ENCODE measurements at places on chromosomes 16 and 17.
A peak's percentile ranks its signal among the peaks of the same experiment; 100 is the strongest.

DNA sequence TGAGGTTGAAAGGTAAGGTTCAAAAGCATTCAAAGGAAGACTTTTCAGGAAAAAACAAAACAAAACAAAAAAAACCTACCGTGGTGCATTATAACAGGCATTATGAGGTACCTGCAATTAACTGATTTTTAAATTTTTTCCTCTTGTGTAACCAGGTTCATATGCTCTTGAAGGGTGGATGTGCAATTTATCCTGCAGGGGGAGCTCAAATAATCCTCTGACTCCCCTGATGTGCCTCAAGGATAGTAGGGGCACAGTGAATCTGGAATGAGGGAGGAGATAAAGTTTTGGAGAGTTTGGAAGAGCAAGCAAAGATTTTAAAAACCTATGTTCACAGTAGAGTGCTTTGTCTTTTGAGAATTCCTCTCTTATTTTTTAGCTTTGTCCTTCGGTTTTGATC, 1349.4 kb downstream of the CDH8 start:
- DNase-seq: no peak

- no peak for DNase-seq
These were observed 18.5 kb downstream of the ENPP7 start for GRCh38 chr17:79749156-79749815.

- no peak for DNase-seq
These were observed 140.0 kb downstream of the IRF8 start for GRCh38 chr16:86038926-86039310.

- no peak for DNase-seq
These were observed 2.3 kb downstream of the CTDNEP1 start for GRCh38 chr17:7249214-7249613.

DNA sequence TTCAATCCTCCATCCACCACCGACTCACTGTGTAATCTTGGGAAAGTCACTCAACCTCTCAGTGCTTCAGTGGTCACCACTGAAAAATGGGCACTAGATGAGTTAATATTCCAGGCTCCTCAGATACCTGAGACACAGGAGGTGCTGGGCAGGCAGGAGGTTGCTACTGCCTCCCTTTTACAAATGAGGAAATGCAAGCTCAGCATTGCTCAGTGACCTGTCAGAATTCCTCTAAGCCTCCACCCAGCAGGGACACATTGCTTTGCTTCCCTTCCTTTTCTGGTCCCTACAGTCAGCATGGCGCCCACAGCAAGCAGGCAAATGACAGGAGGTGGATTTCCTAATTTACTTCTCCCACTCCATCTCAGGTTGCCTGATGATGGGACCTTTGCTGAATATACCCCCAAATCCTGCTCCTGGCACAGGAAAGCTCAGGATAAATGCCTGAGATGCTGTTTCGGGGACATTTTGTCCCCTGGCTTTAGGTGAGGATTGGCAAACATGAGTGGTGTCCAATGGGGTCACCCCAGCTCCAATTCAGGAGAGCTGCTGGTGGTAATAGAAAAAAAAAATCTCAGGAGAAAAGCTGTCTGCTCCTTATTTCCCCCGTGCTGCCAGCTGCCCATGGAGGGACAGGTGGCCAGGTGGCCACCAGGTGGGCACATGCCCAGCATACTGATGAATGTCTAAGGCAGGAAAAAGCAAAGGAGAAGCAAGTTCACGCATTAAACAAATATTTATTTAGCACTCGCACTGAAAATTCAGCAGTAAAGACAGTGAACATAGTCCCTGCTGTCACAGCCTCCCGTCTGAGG, 5.0 kb upstream of the KRT13 start:
- no peak for DNase-seq

- no peak for DNase-seq
These were observed 18.2 kb upstream of the ERN1 start for GRCh38 chr17:64148017-64148631.

DNA sequence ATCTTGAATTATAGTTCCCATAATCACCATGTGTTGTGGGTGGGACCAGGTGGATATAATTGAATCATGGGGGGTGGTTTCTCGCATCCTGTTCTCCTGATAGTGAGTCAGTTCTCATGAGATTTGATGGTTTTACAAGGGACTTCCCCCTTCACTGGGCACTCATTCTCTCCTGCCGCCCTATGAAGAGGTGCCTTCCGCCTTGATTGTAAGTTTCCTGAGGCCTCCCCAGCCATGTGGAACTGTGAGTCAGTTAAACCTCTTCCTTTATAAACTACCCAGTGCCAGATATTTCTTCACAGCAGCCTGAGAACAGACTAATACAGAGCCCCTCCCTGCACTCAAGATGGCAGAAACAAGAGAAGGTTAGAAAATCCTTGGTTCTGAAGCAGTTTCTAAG, 26.4 kb downstream of the LDAF1 start:
- DNase-seq: no peak

DNA sequence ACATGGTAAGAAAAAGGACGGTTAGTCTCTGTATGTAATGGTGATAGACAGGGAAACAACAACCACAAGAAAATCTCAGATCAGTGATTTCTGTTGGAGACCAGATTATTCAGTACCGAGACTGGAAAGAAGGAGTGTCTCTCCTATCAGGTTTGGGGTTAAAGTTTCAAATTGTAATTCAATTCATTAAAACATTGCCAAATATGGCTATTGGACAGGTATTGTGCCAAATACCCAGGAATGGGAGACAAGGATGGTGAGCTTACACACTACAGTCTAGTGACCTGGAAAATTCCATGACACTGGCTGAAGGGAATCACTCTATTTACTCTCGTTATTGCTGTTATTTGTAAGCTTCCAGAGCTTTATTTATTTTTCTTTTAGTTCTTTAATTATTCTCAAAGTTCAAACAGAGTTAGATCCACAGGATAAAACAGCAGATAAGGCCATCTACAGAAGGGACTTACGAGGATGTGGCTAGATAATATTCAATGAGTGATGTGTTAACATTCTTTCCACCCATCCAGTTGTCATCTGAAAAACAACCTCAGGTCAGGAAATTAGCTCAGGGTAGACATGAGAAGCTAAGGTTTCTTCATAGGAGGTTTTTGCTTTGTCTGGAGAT, 25.1 kb upstream of the MMD start:
- DNase-seq: no peak

GRCh38 chr16:54645345-54645744, 285.3 kb upstream of the IRX5 start:
- no peak for DNase-seq

- DNase-seq: peak; percentile 98
These were observed 11.0 kb downstream of the CSF3 start for GRCh38 chr17:40025991-40026815.

GRCh38 chr16:10812312-10813098, 6.1 kb downstream of the TVP23A start:
- no peak for DNase-seq

DNA sequence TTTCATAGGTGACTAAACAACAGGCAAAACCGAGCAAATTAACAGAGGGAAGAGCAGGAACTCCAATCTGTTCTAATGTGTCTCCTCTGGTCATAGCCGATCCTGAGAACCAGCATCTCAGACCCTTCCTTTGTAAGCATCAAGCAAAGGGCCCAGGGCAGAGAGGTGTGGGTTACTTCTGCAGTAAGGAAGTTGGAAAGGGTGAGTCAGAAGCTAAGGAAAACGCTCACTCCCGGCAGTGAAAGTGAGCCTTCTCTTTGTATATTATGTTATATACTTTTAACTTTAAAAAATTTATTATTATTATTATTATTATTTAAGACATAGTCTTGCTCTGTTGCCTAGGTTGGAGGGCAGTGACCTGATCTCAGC, 77.7 kb downstream of the MRM3 start:
- DNase-seq: no peak

- DNase-seq: no peak
These were observed 212.3 kb upstream of the IRX5 start for GRCh38 chr16:54718376-54718775.

All from DMS79 (cell line).